ENCODE measurements at places on chromosomes 2 and 18.

- DNase-seq: no peak
Measured at GRCh38 chr2:141766225-141766624, 364.6 kb downstream of the LRP1B start.

DNA sequence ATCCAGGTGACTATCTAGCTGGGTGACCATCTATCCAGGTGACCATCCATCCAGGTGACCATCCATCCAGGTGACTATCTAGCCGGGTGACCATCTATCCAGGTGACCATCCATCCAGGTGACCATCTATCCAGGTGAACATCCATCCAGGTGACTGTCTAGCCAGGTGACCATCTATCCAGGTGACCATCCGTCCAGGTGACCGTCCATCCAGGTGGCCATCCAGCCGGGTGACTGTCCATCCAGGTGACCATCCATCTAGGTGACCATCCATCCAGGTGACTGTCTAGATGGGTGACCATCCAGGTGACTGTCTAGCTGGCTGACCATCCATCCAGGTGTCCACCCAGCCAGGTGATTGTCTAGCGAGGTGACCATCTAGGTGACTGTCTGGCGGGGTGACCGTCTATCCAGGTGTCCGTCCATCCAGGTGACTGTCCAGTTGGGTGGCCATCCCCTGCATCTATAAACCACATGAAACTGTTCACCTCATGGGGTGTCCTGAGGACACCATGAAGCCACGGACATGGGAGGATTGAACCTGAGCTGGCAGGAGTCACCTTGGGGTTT lies 305.3 kb downstream of the NDUFA10 start:
- no peak for DNase-seq

DNA sequence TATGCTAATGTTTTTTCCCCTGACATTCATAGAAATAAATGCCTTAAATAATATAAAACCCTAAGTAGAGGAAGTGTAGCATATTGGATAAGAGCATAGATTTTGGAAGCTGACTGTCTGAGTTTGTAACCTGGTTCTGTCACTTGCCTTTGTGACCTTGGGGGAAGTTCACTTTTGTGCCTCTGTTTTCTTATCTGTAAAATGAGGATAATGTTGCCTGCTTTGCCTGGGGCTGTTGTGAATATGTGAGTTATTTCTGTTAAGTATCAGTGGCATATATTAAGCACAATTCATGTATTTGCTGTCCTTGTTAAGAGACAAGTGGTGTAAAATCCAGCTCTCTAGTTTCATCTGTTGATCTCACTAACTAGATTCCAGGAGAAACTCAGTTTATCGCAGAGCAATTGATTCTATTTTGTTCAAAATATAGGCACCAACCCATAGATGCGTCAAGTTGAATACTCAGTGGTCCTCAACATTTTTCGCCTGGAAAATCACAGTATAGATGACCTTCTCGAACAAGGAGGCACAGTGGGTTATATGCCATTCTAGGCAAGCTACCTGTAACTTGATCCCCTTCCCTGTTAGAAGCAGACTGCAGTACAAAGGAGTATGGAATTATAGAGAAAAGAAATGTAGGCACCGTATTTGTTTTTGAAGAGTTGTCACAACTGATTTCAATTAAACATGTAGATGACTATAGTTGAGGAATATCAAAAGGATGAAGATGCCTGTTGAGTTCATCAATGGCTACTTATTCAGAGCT lies 67.0 kb downstream of the SOCS6 start:
- DNase-seq: no peak

- DNase-seq: no peak
Measured at GRCh38 chr2:49240608-49241007, 86.3 kb upstream of the FSHR start.

DNA sequence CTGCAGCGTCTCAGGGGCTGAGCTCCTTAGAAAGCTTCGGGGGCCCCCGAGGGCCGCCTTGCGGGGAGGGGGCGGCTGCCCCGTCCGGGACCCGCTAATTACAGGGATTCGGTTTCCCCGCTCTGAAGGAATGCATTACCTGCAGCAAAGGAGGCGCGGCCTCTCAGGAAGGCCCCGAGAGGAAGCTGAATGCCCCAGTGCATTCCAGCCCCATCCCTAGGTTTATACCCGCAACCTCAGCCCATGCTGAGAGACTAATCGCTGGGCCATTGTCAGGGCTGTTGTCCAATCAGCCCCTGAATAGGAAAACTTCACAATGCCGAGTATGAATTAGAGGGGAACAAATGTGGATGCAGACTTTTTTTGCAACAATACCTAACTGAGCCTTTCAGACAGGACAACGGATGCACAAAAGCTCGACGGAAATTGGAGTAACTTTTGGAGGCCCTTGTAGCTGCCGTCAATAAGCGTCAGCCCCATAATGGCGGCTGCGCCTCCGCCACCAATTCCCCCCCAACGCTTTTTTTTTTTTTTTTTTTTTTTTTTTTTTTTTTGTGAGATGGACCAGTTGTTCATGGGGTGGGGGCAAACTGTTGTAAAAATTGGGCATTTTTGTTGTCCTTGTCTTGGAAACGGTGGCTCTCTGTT lies 138.6 kb upstream of the SIX3 start:
- DNase-seq: no peak

GRCh38 chr2:189751080-189751658 lies 11.4 kb downstream of the OSGEPL1 start:
- DNase-seq: peak; percentile 66

All from suppressor macrophage treated with lipopolysaccharide for 1 hour (primary cell).